GM12891 (cell line): ENCODE measurements at places on chromosomes 11 and 22.

DNA sequence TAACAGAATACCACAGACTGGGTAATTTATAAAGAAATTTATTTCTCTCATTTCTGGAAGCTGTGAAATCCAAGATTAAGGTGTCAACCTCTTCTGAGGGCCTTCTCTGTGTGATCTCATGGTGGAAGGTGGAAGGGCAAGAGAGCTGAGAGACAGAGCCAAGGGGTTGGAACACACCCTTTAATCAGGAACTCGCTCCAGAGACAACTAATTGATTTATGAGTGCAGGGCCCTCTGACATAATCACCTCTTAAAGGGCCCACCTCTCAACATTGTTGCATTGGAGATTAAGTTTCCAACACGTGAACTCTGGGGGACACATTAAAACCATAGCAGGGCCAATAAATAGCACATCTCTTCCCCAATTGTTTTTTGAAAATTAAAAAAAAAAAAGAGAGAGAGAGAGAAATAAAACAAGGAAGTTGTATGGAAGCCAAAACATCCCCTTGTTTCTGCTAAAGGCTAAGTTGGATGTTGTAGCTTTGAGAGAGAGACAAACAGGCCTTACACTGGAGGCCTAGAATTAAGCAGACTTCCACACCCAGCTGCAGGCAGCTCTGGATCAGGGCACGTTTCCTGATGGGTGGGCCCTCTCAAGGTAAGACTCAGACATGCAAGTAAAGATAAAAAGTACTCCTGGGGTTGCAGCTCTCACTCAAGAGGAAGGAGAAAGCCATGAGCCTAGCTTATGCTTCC lies 64.1 kb upstream of the BIRC3 start:
- no peak for DNase-seq

DNA sequence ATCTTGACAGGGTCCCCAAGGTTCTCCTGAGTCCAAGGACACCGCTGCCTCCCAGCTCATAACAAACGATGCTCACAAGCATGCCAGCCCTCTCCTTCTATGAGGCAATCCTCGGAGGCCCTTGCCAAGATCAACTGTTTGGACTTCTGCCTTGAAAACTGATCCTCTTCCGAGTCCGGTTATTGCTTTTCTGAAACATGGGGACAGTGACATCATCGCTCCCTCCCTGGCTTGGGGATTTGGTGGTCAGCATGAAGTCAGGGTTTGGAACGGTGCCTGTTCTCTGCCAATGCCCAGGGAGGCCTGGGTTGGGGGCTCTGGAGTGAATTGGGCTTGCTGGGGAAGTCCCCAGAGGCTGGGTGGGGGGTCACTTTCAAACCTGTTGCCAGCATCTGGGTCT lies 149.3 kb downstream of the FBXO7 start:
- no peak for DNase-seq

DNA sequence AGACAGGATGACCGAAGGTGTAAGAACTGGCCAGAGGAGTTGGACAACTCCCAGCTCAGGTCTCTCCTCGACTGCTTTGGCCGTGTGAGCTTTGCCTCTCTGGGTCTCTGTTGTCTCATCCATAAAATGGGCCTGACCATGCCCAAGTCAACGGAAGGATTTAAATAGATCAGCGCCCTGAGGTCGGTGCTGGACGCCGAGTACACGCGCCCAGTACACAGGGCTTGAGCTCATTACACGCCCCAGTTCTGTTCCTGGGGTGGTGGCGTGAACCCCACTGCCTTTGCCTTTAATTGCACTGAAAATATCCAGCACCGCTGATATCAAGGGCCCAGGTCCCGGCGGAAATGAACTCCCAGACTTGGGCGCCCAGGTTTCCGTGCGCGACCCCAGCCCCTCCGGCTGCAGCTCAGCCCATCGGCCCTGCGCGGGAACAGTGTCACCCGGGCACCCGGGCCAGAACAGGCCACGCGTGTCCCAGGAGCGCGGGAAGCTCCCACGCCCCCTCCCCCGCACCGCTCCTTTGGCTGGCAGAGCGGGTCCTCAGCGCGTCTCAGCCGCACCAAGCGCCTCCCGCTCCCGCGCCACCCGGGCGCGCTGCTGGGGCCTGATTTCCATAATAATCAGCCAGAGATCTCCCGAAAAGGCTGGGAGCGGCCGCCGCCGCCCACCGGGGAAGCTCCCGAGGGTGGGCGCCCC lies 42.2 kb downstream of the CYTH4 start:
- DNase-seq: no peak

DNA sequence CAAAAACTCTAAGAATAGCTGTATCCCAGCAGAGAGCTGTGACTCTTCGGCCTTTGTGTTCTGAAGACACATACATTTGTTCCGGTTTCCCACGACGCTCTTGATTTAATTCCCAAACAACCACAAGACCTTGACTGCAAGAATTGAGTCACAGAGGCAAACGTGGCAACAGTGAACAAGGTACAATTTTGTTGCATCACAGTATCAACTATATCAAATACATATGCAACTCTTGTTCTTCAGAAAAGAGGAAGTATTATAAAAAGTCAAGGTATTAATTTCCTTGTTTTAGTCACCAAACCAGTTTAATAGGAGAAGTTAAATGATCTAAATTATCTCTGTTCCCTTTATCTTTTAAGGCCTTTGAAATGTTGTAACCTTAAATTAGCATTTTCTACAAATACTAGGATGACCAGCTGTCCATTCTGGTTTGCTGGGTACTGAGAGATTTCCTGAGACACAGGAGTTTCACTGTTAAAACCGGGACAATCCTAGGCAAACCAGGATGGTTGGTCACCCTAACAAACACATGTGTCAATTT lies 11.1 kb downstream of the HPS5 start:
- DNase-seq: no peak

DNA sequence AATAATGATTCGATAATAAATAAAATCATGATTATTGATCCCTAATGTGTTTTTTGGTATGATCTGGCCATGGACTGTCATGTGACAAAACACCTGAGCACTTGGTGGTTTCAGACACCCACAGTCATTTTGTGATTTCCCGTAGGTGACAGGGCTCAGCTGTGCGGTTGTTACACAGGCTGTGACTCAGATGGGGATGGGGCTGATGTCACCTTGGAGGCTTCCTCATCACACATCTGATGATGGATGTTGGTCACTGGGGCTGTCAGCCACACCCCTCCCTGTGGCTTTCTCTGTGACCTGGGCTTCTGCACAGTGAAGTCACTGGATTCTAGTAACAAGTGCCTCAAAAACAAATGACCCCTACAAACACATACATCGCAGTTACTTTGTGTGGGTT lies 995.1 kb downstream of the BRD1 start:
- DNase-seq: no peak

DNA sequence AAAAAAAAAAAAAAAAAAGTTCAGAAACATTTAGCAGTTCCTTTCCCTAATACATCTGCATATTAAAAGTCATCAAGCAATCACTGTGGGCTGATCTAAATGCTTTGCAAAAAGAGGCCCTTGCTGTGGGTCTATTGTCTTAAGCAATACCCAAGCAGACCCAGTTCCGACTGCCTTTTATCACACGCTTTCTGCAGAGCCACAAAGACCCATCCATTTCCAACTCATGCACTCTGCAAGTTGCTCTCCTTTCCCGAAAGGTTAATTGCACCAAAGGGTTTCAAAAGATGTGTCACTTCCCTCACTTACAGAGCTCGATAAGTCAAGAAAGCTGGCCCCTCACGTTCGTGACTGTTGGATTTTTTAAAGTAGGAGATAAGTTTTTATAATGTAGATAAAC lies 138.9 kb downstream of the MPPED1 start:
- no peak for DNase-seq

GRCh38 chr11:61951484-61952135 lies 1.5 kb downstream of the BEST1 start:
- no peak for DNase-seq
